ELF-1 (cell line): ENCODE measurements at places on chromosomes 1 and 21.

DNA sequence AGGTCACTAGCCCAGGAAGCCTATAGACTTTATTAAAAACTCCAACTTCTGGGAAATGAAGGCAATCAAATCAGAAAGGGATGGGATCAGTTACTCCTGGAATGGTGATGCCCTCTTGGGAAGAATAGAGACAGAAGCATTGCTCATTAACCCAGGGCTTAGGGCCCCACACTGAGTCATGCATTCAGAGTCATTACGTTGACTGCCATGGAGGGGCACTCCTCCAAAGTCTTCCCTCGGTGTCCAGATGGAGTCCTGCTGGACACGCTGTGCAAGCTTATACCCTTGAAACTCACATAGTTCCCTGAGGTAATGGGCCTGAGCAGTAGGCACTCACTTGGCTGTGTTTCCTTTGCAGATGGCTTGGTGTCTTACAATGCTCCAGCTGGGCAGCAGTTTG lies 35.2 kb upstream of the HSD17B7 start:
- no peak for DNase-seq

DNA sequence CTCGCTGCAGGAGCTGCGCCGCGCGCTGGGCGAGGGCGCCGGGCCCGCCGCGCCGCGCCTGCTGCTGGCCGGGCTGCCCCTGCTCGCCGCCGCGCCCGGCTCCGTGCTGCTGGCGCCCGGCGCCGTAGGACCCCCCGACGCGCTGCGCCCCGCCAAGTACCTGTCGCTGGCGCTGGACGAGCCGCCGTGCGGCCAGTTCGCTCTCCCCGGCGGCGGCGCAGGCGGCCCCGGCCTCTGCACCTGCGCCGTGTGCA lies 730 bp downstream of the OLIG1 start:
- DNase-seq: no peak

DNA sequence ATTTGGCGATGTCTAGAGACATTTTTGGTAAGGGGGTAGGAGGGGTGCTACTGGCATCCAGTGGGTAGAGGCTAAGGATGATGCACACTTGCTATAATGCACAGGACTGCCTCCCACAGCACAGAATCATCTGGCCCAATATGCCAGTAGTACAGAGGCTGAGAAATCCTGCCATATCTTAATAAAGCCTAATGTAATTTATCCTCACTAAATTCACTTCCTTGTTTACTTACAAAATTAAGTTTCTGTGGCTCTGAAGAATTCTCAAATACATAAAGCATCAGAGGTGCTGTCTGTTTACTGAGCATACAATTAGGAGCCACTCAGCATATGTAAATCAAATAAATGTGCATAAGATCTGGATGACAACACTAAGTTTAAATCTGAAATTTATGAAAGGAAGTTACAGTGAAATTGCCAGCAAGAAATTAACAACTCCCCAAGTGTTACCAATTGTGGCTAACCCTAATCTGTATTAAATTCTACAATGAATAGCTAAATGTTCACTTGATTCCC lies 26.5 kb downstream of the NGF start:
- no peak for DNase-seq

GRCh38 chr1:214438530-214438929 lies 112.9 kb downstream of the PTPN14 start:
- no peak for DNase-seq

- no peak for DNase-seq
Observed at GRCh38 chr1:118918230-118918939, 69.8 kb downstream of the TBX15 start.

DNA sequence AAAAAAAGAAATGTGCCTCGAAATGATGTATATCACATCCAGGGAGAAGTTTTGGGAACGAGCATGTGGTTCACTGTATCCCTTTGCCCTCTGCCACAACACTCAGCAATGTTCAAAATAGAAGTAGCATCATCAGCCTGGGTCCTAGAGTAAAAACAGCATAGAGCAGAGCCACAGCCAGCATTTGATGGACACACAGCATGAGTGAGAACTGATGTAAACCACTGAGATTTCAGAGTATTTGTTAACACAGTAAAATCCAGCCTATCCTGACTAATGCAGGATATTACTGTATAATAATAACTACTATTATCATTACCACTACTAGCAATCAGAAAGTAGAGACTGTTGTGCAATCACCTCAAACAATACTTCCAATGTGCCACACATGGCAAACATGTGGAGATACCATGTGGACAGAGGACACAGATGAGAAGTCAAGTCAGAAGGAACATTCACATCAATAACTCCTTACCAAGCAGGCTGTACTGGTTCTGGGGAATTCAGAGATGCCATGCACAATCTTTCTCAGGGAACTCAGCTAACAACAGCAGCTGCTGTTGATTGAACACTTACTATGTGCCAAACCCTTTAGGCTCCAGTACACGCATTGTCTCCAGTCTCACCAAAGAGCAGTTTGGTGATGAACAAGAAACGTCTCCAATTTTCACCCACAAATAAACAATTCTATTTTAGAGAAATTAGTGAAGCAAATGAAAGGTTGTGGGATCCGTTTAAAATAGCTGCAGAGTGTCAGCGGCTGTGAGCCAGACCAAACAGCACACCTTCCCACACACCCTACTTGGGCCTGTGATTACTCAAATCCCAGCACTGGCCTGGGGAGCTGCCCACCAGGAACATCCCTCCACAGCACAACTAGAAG lies 16.6 kb upstream of the GFI1 start:
- DNase-seq: no peak

GRCh38 chr1:14761291-14762153 lies 163.0 kb downstream of the KAZN start:
- no peak for DNase-seq

- DNase-seq: no peak
Observed at GRCh38 chr1:226365831-226366231, 42.1 kb downstream of the PARP1 start.

DNA sequence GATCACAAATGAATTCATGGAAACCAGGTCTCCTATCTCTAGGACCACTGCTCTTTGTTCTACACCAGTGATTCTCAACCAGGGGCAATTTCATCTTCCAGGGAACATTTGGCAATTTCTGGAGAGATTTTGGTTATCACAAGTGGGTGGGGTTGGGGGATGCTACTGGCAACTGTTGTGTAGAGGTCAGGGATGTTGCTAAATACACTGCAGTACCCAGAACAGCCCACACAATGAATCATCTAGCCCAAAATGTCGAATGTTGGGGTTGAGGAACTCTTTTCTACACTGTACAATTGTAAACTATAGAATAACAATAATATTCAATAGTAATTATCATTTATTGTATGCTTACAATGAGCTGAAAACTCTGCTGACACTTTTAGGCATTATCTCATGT lies 55.7 kb upstream of the UBE2U start:
- DNase-seq: no peak

DNA sequence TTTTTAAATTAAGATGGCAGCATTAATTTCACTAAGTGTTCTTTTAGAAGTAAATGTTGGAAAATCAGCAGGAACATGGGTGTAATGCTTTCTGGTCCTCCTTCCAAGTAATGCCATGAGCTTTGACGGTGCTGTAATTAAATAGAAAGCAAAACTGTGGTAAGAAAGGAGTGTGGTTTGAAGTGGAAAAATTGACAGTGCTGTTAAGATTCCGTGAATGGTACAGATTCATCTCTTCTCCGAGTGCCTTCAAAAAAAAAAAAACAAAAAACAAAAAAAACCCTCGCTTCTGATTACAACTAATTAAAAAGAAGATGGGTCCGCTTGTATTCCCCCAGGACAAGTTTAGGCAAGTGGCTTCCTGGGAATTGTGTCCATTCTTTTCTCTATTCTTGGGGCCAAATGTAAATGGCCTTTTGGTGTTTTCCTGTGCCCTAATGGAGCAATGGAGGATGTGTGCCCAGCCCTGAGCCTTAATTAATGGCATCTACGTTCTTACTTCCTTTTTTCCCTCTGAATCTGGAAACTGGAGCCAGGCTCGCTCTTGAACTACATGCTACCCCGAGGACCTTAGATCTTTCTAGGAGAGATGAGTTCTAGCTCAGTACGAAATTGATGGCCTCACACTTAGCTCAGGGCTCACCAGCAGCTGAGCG lies 5.1 kb downstream of the LMO4 start:
- no peak for DNase-seq

GRCh38 chr1:7393136-7393535 lies 378.0 kb upstream of the VAMP3 start:
- DNase-seq: no peak

- no peak for DNase-seq
Observed at GRCh38 chr1:183642166-183642565, 6.6 kb upstream of the ARPC5 start.

GRCh38 chr1:18637962-18638834 lies 7.6 kb downstream of the PAX7 start:
- peak; percentile 25 for DNase-seq

DNA sequence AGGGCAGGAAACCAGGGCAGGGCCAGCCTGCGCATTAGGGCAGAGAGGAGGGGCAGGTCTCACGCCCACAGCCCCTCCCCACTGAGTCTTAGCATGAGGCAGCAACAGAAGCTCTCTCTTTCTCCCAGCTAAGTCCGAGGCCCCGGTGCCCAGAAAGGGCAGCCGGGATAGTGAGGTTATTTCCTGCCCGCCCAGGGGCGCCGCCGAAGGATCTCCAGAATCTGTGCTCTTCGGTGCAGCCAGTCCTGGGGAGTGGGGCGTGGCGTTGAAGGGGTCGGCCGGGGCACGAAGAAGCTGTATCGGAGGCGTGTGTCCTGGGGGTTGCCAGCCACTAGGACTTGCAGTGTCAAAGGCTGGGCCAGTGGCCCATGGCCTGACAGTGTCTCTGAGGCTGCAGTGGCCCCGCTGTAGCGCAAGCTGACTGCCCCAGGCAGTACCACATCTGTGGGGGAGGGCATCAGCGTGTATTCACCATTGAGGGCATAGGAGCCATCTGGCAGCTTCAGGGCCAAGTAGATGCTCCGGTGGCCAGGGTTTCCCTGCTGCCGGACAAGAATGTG lies 7.8 kb downstream of the ADAMTS4 start:
- peak; percentile 60 for DNase-seq

DNA sequence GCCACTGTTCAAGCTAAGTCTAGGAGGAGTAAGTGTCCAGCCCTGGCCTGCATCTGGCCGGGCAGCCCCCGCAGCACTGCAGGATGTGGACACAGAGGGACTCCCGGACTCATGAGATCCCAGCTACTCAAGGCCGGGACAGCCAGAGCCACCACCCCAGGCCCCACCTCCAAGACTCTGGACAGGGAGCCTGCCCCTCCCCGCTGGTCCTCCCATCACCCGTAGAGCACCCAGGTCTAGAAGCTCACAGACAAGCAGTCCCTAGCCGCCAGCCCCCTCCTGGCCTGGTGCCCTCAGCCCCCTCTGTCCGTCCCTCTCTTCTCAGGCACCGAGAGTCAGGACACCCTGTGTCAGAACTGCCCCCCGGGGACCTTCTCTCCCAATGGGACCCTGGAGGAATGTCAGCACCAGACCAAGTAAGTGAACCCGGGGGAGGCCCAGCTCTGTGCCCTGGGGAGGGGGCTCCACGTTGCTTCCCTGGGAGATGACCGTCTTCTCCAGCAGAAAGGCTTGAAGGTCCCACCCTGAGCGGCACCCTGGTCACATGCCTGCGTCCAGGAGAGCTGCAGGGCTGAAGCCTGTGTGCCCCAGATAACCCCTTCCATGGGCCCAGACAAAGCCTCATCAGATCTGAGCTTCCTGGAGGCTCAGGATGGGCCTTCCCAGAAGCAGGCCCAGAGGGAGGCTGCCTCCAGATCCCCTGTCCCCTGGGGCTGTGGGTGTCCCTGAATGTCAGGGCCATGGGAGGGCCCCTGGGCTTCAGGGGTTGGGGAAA lies 4.3 kb downstream of the TNFRSF14 start:
- DNase-seq: no peak

GRCh38 chr1:46675549-46676314 lies 4.1 kb downstream of the TEX38 start:
- no peak for DNase-seq

DNA sequence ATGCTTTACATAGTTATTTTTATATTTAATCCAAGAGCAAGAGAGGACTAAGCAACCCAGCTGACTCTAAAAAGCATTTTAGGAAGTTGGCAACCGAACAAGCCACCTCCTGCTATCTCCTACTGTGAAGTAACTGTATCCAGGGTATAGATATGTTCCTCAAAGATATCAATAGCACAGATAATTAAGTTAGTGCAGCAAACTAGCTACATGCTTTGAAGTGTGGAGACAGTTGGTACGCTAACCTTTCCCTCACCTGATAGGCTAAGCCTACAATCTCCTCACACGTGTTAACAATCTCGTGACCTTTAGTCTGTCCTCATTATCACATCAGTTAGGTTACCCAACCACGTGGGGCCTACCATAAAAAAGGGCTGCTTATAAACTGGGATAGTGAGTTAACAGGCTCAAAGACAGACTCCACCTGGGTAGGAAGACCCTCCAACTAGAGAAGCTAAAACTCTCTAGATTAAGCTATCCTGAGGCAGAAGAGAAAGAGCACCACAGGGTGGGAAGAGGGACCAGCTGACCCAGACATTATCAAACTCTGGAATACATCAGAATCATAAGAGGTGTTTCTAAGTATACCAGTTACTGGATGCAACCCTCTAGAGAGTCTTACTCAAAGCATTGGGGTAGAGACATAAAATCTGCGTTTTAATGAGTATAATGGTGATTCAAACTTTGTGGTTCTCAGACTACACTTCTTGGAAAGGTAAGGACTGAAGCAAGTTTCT lies 340.1 kb upstream of the ESRRG start:
- no peak for DNase-seq

GRCh38 chr1:235326719-235327558 lies 1.0 kb downstream of the ARID4B start:
- DNase-seq: peak; percentile 60

DNA sequence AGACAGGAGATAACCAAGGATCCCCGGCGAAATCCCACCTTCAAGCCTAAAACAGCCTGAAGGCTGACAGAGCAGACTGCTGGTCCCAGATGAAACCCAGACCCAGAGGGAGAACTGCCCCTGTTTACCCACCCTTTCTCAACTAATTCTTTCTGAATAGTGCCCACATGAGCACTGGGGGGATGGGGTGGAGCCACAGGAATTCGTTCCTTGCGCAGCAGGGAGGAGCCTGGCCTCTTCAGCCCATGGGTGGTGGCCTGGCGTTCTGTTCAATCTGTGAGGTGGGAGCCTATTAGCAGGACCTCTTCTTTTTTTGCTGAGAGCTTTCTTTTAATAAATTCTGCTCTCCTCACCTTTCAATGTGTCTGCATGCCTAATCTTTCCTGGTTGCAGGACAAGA lies 6.6 kb upstream of the AK5 start:
- DNase-seq: peak; percentile 18

- no peak for DNase-seq
Observed at GRCh38 chr1:51073456-51073855, 28.6 kb upstream of the C1orf185 start.

DNA sequence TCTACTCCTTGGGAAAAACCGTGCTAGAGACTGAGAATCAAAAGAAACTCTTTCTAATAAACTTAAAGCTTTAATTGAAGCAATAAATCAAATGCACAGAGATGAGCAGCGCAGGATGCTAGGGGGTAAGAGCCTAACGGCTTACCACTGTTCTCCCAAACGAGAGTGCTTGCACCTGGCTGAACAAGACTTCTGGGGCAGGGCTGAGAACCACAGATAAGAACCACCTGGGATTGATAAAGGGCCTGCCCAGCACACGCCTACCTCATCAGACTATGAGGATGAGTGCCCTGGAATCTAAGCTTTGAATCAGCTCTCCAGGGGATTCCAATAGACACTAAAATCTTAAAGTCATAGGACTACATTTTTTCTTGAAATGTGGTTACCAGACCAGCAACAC lies 43.3 kb downstream of the KRTAP19-8 start:
- no peak for DNase-seq
